ENCODE measurements at places on chromosomes 4 and X.

- no peak for DNase-seq
Observed at GRCh38 chr4:153413842-153414241, 52.3 kb upstream of the TMEM131L start.

DNA sequence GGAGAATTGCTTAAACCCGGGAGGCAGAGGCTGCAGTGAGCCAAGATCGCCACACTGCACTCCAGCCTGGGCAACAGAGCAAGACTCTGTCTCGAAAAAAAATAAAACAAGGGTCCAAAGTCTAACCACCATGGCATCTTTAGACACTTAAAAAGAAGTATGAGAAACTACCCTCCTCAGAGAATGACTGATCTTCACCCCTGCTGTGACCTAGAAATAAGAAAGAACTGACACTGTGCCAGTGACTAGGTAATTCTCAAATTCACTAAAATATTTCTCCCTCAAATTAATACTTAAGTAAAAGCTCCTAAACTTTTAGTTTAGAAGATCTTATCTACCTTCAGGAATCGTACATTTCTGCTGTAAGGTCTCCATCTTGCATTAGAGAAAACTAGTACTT is 80.3 kb downstream of the AFAP1 start:
- no peak for DNase-seq

- DNase-seq, result no peak
Observed at GRCh38 chr4:48024522-48024921, 8.0 kb downstream of the NIPAL1 start.

GRCh38 chr4:17595471-17596005 is 18.5 kb downstream of the LAP3 start:
- DNase-seq, result no peak

GRCh38 chr4:179447308-179447707 is 2005.1 kb upstream of the AGA start:
- DNase-seq, result no peak

- no peak for DNase-seq
Observed at GRCh38 chr4:156686120-156686519, 285.5 kb downstream of the PDGFC start.

GRCh38 chr4:64766565-64766964 is 357.3 kb upstream of the TECRL start:
- DNase-seq, result no peak

- DNase-seq, result no peak
Observed at GRCh38 chr4:121030131-121030530, 42.2 kb downstream of the NDNF start.

GRCh38 chrX:134139090-134139489 is 97.9 kb upstream of the CCDC160 start:
- no peak for DNase-seq

DNA sequence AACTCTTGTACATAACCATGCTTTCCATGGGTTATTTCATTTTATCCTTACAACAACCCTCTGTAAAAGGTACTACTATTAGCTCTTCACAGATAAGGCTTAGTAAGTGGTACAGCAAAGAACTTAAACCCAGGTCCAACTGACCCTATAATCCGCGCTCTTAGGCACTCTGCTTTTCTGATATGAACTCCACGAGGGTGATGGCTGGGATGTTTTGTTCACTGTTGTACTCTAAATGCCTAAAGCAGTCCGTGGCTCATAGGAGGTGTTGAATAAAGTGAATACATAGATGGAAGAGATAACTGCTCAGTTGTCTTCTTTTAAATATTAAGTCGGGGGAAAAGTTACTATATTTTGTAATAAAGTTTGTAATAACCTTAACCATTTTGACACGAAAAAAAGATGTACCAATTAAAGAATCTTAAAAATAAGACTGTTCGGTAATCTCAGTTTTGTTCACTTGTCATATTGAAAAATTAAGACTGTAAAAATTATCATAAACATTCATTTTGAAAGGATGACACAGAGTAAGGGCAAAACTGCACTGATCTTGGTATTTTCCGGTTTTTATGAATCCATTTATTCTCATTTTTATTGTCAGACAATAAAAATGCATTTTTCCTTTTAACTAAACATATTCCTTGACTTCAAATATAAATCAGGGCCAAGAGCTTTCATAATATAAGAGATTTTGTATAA is 166.5 kb downstream of the FBXW7 start:
- DNase-seq, result no peak

DNA sequence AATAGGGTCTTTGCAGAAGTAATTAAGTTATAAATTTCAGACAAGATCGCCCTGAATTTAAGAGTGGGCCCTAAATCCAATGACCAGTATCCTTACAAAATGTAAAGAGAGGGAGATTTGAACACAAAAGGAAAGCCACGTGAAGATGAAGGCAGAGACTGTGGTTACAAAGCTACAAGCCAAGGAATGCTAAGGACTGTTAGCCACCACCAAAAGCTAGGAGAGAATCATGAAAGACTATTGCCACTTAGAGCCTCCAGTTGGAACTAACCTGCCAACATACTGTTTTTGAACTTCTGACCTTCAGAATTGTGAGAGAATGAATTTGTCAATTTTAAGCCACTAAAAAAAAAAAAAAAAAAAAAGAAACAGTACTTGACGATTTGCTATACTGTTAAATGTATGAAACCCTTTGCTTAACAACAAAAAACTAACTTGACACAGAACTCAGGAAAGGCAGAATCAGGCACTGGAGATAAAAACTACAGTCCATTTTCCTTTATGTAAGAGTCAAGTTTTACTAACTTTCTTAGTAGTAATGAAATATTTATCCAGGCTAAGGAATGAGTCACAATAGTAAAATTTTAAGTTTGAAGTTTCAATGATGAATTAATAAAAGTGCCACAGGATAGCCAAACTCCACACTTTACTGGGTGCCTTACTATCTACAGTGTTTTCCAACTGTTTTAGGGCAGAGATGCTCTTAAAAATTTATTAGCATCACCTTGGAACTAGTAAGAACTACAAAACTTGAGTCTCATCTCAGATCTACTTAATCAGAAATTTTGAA is 25.1 kb downstream of the DHX15 start:
- DNase-seq, result no peak

DNA sequence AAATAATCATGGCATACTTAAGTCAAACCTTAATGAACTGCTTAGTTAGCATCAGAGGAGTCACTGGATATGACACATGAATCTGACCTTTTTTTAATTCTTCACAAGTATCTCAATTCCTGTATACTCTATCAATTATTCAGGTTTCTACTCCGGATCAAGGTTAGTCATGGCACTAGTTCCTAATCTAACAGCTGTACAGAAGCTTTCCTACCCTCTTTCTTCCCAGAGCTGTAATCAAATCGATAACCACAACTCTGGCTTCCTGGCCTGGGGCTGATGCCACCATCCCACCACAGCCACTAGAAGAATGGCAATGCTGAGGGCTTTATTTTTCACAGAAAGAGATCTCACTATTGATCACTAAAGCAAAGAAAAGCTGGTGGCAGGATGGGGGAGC is 718.5 kb downstream of the SMARCA1 start:
- DNase-seq, result no peak

DNA sequence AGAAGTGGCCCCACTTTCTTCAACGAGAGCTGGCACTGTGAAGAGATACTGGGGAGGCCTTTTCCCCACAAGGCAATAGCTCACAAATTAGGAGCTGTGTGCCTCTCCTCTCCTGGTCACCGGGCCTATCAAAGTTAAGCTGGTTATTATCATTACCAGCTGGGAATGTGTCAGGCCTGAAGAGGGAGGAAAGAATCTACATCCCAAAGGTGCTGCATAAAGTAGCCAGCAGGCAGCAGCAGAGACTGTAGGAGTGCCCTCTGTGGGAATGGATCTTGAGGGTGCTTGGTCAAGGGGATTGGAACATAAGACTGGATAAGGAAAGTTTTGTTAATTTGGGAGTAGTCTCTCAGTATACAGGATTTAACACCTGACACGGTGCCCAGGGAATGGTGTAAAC is 9.1 kb upstream of the TMPRSS11D start:
- DNase-seq, result no peak

DNA sequence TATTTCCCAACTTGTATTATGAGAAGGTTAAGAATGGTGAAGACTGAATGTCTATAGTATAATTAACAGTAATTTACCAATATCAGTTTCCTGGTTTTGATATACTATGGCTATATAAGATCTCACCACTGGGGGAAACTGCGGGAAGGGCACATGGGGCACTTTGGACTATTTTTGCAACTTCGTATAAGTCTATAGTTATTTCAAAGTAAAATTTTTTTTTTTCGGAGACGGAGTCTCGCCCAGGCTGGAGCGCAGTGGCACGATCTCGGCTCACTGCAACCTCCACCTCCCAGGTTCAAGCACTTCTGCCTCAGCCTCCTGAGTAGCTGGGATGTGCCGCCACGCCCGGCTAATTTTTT is 46.1 kb downstream of the CXorf58 start:
- DNase-seq, result no peak

DNA sequence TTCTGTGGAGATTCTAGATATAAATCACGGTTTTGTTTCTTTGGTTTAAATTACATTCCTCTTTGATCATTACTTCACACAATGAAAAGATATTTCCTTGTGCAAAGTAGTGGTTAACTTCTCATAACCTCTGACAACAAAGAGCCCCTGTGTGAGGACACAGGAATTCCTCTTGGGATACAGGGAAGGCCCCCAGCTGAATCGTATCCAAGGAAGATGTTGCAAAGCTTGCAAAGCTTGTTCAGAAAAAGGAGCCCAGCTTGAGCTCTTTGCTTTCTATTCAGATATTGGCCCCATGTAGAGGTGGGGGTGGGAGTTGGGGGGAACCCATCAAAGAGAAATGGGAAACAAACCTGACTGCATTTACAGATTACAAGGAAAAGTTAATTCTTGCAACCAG is 145.7 kb downstream of the RELL1 start:
- no peak for DNase-seq

DNA sequence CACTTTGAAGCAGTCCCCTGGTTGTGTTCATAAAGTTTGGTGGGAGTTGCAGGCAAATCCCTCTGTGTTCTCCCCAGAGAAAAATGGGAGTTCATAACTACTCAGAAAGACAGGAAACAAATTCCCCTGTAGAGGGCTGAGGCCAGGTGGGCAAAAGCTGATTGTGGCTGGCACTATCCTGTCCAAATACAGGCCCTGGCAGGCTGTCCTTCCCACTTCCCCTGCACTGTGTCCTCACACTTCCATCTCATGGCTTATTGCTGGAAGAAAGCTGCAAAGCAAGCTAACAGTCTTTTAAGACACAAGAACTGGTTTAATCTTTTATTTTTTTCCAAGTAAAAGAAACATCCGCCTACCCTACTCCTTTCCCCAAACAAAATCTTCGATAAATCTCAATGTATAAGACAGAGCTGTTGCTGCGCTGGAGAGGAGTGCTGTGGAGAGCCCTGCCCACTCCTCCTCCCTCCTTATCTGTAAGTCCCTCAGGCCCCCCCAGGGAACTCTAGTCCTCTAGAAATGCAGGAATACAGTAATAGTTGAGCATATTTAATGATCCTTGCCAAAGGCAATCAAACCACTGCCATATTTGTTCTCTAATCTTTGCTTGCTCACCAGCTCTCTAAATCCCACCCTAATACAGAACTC is 14.0 kb downstream of the TAPT1 start:
- no peak for DNase-seq

DNA sequence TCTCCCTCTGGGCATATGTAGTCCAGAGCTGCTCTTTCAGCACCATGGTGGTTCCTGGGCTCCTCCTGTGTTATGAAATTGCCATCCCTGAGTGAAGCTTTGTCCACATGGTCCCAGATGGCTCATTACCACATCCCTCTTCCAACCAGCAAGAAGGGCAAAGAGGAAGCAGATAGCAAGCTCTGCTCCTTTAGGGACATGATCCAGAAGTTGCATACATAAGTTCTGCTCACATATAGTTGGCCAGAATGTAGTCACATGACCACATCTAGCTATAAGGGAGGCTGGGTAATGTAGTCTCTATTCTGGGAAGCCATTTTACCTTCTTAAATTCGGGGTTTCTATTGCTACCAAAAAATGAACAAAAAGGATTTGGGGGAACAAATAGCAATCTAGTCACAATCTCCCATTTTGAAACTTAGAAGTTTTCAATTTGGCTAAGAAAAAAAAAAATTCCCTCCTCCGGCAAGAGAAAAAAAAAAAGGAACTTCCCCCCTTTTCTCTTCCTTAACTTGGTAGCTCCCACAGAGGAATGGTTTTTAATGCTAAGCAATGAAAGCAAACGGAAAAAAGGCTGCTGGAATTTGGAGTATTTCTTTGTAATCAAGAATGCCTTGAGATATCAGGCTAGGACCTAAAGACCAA is 88.2 kb upstream of the USP9X start:
- DNase-seq, result no peak

- DNase-seq, result no peak
Observed at GRCh38 chr4:120688791-120689190, 233.7 kb downstream of the PRDM5 start.

GRCh38 chr4:118026806-118027205 is 7.5 kb upstream of the NDST3 start:
- DNase-seq, result no peak

- DNase-seq, result no peak
Observed at GRCh38 chr4:153683763-153684181, 308 bp upstream of the TLR2 start.

DNA sequence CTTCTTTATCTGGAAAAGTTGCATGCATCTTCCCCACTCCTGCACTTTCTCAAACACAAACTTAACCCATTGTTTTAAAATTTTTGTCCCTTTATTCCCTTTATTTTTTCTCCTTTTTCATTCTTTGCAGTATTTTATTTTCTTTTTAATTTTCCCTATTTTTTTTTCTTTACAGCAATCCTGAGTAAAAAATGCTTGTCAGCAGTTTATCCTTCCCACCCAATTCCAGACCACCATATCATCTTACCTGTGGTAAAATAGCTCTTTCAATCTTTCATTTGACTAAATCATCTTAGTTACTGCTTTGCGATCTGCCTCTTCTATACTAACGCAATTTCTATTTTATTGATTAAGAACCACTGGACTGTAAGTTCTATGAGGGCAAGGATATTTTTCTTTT is 450.5 kb downstream of the KLHL4 start:
- DNase-seq, result no peak

GRCh38 chr4:113122066-113122465 is 72.6 kb downstream of the ANK2 start:
- no peak for DNase-seq

GRCh38 chrX:341541-342101 is 23.0 kb upstream of the GTPBP6 start:
- DNase-seq, result no peak

- no peak for DNase-seq
Observed at GRCh38 chr4:110344165-110344564, 131.8 kb upstream of the ENPEP start.

- no peak for DNase-seq
Observed at GRCh38 chr4:106746451-106746850, 289.7 kb downstream of the DKK2 start.

DNA sequence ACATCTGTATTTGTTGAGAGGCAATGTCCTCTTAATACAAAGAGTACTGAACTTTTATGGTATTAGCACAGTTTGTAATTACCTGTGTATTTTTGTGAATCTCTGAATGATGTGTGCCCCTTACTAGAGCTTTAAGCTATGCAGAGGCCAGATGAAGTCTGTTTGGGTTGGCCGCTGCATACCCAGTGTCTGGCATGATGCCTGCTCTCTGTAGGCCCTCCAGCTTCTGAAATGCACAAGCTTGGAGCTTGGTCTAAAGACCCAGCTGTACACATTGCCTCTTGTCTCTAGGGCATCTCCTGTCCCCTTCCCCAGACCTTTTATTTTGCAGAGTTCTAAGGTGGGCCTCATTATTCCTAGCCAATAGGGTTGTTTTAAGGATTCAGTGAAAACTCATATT is 68.6 kb downstream of the CDS1 start:
- no peak for DNase-seq
